ENCODE measurements at places on chromosomes 7 and 10. TPM values are rescaled to one million over a fixed set of nuclear protein-coding genes. Genes with fewer than 3 reads are reported as not detected.

Gene TMEM184A
- total RNA-seq, result 41.3 TPM

GRCh38 chr10:101013365-101013825 is 13.8 kb downstream of the LZTS2 start:
- no peak for DNase-seq
- no peak overlapping the region for H3K27ac ChIP-seq
- no peaks in the 10 kb centered on the region for H3K36me3 ChIP-seq
- no peaks in the 10 kb centered on the region for H3K4me1 ChIP-seq
- H3K27me3 ChIP-seq, result no peaks in the 10 kb centered on the region

DNA sequence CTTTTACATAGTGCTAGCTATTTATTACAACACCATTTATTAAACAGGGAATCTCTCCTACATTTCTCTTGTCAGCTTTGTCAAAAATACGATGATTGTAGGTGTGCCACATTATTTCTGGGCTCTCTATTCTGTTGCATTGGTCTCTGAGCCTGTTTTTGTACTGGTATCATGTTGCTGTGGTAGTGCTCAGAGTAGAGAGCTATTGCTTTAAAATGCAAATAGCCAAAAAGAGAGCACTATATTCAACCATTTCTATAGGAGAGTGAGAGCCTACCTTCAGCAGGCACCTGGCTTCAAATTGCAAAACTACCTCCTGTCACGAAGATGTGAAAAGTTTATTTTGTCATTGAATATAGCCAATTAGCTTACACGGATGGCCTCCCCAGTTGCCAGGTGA is 8.1 kb downstream of the ZNF92 start:
- no peak overlapping the region for H3K27ac ChIP-seq
- H3K4me1 ChIP-seq, result no peaks in the 10 kb centered on the region
- no peaks in the 10 kb centered on the region for H3K27me3 ChIP-seq
- H3K4me3 ChIP-seq, result no peak overlapping the region
- no peaks in the 10 kb centered on the region for H3K36me3 ChIP-seq
- no peak for DNase-seq

- no peaks in the 10 kb centered on the region for H3K36me3 ChIP-seq
- H3K4me1 ChIP-seq, result no peaks in the 10 kb centered on the region
- no peaks in the 10 kb centered on the region for H3K27me3 ChIP-seq
- no peak for DNase-seq
- no peak overlapping the region for H3K27ac ChIP-seq
- no peak overlapping the region for H3K4me3 ChIP-seq
Observed at GRCh38 chr7:130958846-130959245, 224.8 kb upstream of the KLF14 start.

GRCh38 chr7:71243736-71244410 is 111.9 kb downstream of the GALNT17 start:
- no peak for DNase-seq
- no peak overlapping the region for H3K27ac ChIP-seq
- H3K36me3 ChIP-seq, result no peaks in the 10 kb centered on the region
- no peaks in the 10 kb centered on the region for H3K27me3 ChIP-seq

Gene CAMK1D
- 8.4 TPM for total RNA-seq

GRCh38 chr7:43639858-43640491 is 57.1 kb downstream of the STK17A start:
- H3K27me3 ChIP-seq, result no peaks in the 10 kb centered on the region
- H3K27ac ChIP-seq, result peak overlapping the region; percentile 60
- H3K36me3 ChIP-seq, result peaks cover 33% of the 10 kb centered on the region
- DNase-seq, result peak; percentile 73
- H3K4me3 ChIP-seq, result no peak overlapping the region

Measured in Peyer's patch (tissue), 4 donors.